NCI-H460 (cell line): ENCODE measurements at places on chromosomes 3 and 15.

DNA sequence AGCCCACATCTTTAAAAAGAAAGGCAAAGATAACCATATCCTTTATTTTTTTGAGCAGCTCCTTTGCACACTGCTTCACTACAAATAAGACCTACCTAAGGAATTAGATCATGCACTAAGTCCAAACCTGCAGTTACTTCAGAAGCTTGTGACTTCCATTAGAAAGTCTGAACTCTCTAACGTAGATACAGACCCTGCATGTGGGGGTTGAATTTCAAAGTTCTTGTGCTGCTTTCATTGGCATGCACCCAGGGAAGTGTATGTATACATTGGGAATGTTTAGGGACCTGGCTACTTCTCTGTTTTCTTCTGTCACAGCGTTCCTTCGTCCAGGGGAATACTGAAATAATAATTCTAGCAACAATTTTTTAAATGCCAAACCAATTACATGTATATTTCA lies 185.2 kb upstream of the IL12A start:
- no peak for DNase-seq

- no peak for DNase-seq
Observed at GRCh38 chr3:10354361-10355015, 33.6 kb upstream of the SEC13 start.

DNA sequence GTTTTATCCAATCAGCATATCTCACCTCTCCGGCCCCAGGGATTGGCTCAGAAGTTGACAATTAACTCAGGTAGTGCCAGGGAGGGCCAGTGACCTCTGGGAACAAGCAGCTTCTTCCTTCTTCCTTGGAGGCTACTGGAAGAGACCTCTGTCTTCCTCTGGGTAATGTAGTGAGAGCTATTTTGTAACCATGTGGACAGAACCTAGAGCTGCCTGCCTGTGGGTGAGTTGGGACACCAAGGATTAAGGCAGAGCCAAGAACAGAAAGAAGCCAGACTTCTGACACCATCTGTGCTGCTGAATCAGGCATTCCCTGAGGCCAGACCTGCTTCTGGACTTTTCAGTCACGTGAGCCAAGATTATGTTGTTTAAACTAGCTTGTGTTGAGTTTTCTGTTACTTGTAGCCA lies 5.9 kb upstream of the NDUFAF1 start:
- no peak for DNase-seq

- DNase-seq, result no peak
Observed at GRCh38 chr3:40237889-40238571, 71.5 kb upstream of the EIF1B start.

GRCh38 chr3:128504963-128505730 lies 12.1 kb upstream of the GATA2 start:
- no peak for DNase-seq

GRCh38 chr15:99090011-99090699 lies 14.7 kb upstream of the SYNM start:
- no peak for DNase-seq

GRCh38 chr15:71651750-71652186 lies 158.6 kb upstream of the NR2E3 start:
- peak; percentile 7 for DNase-seq

- no peak for DNase-seq
Observed at GRCh38 chr15:90451053-90451850, 63.2 kb downstream of the IQGAP1 start.

GRCh38 chr3:189058071-189058470 lies 113.7 kb upstream of the TPRG1 start:
- no peak for DNase-seq

DNA sequence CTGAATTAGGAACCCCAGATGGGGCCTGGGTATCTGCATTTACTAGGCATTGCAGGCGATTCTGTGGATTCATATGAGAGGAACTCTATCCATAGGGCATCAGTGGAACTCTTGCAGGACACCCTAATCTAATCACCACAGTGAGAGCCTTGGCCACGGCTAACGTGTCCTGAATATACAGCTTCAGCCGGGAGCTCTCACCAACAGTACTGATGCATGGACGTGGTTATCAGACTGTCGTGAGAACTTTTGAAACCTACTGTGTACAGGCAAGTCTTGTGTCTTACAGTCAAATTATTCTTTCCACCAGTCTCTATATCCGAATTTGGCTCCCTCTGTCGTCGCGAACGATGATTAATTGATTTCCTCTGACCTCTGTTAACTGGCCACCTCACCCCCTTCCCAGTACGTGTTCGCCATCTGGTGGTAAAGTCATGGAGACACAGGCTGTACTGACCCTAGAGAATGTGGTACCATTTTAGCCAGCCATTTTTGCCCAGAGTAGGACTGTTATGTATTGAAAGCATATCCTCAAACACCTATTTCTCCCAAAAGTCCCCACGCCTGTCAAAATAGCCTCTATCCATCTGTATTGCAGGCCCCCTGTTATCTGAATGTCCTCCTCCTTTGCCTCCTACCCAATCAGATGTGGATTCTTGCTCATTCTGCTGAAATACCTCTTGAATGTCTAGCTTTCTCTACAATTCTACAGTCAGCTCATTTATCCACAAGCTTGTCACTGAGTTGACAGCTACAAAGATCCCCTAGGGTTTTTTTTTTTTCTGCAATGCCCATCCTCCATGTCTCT lies 39.7 kb downstream of the GLDN start:
- DNase-seq, result peak; percentile 72

DNA sequence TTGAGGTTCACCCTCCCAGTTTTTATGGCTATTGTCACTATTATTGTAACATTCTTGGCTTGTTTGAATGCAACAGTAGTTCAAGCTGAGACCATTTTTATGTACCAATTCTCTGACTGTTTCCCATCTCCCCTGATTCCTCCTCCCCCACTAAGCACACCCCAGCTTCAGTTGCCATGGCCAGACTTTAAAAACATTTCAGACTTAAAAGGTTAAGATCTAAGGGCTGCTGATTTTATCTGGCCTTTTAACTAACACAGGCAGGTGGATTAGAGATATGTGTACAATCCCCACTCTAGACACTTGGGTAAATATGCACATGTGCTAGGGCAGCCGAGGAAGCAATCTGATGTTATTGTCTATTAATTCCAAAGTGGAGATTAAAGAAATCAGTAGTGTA lies 386.3 kb upstream of the NR2F2 start:
- DNase-seq, result no peak
